ENCODE measurements at places on chromosomes 1 and 21. TPM values are rescaled to one million over a fixed set of nuclear protein-coding genes. Genes with fewer than 3 reads are reported as not detected.

DNA sequence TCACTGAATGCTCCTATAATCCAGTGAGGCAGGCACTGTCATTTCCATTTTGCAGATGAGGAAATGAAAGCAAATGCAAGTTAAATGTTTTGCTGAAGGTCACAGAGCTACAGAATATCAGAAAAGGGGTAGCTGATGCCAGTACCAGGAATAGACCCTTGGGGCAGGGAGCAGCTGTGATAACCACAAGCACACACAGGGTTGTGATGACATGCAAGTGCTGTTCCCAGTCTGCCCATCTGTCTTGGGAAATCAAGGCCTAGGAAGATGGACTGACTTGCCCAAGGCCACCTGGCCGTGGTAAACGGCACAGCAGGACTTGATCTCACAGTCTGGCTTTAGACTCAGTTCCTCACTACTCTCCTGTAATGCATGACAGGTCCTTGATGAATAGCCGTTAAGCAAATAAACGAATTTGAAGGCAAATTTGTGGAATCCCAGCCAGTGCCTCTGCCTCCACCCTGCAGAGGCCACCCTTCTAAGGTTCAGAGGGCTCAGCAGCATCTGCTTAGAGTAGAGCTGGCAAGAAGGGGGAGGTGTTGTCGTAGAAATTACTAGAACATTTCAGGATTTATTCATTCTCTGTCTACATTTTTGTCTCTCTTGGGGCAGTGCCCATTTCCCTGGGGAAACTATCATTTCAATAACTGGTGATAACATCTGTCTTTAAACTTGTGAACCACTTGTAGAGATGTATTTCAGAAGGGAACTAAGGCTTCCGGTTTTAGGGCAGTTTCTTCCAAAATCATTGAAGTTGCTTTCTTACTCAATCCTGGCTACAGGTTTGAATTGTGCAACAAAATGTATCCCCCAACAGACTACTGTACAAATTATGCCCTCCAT is 53.2 kb upstream of the MRPS6 start:
- no peak for DNase-seq
- H3K36me3 ChIP-seq: no peaks in the 10 kb centered on the region
- no peaks in the 10 kb centered on the region for H3K4me1 ChIP-seq
- peak overlapping the region; percentile 54 for H3K27ac ChIP-seq
- H3K27me3 ChIP-seq: no peaks in the 10 kb centered on the region
- no peak overlapping the region for H3K4me3 ChIP-seq

DNA sequence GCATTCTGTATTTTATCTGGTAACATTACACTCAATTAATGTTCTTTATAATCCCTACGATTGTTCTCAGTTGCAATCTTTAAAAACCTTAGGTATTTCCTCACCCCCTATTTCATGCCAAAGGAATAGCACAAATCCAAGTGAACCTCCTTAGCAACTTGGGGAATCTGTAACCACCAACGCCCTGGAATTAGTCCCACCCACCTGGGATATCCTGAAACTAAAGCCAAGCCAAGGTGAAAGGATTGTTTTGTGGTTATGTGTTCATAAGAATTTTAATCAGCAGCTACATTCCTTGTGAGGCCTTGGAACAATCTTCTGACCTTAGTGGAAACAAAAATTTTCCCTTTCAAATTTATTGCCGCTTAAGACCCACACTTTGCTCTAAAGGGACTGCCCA is 908.7 kb downstream of the TTLL7 start:
- no peak overlapping the region for H3K27ac ChIP-seq
- H3K36me3 ChIP-seq: no peaks in the 10 kb centered on the region
- no peaks in the 10 kb centered on the region for H3K27me3 ChIP-seq
- no peaks in the 10 kb centered on the region for H3K4me1 ChIP-seq
- H3K4me3 ChIP-seq: no peak overlapping the region

- no peak for DNase-seq
- no peaks in the 10 kb centered on the region for H3K4me1 ChIP-seq
- no peak overlapping the region for H3K27ac ChIP-seq
- H3K36me3 ChIP-seq: no peaks in the 10 kb centered on the region
- no peaks in the 10 kb centered on the region for H3K27me3 ChIP-seq
- no peak overlapping the region for H3K4me3 ChIP-seq
Observed at GRCh38 chr1:90501281-90501680, 215.8 kb downstream of the BARHL2 start.

- H3K27me3 ChIP-seq: no peaks in the 10 kb centered on the region
- H3K4me3 ChIP-seq: no peak overlapping the region
- peak; percentile 77 for DNase-seq
- H3K27ac ChIP-seq: no peak overlapping the region
- no peaks in the 10 kb centered on the region for H3K36me3 ChIP-seq
Observed at GRCh38 chr1:6486433-6487011, 4.9 kb downstream of the PLEKHG5 start.

GRCh38 chr1:31588751-31589515 is 12.6 kb downstream of the TINAGL1 start:
- peak overlapping the region; percentile 52 for H3K4me3 ChIP-seq
- no peaks in the 10 kb centered on the region for H3K36me3 ChIP-seq
- no peaks in the 10 kb centered on the region for H3K4me1 ChIP-seq
- H3K27me3 ChIP-seq: no peaks in the 10 kb centered on the region
- DNase-seq: peak; percentile 13

The KIF21B gene
- 15.8 TPM for total RNA-seq

DNA sequence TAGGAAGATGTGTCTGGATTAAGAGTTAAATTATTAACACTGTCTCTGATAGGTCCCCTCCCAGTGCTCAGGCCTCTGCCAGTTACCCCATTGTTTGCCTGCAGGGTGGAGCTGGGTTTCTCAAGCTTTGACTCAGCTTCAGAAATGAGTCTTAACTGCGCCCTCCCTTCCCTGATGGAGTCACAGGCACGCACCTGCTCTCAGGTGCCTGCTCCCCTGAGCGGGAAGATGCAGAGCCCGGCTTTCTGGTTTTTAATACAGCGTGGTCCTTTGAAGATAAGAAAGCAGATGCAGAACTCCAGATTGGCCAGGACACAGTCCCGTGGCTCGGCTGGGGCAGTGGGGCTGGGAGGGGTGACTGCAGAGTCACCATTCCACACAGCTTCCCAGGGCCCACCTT is 3.2 kb upstream of the SPRR4 start:
- no peaks in the 10 kb centered on the region for H3K4me1 ChIP-seq
- H3K4me3 ChIP-seq: no peak overlapping the region
- no peaks in the 10 kb centered on the region for H3K27me3 ChIP-seq
- H3K36me3 ChIP-seq: no peaks in the 10 kb centered on the region
- no peak for DNase-seq

DNA sequence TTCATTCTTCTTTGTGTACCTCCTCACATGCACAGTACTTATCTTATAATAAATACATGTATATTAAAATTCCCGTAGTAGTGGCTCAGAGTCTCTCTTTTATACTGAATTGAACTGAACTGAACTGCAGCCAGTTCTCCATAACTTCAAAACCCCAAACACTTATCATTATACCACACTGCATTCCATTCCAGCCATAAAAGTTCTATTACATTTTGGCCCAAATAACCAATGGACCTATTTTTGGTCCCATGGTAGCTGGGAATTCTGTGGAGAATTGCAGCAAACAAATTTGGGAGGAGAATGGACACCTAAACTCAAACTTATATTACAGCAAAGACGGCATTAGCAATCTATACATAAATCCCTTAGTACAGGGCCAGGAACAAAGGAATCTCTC is 86.6 kb upstream of the C1orf87 start:
- no peaks in the 10 kb centered on the region for H3K36me3 ChIP-seq
- H3K27ac ChIP-seq: no peak overlapping the region

- H3K4me3 ChIP-seq: no peak overlapping the region
- H3K27ac ChIP-seq: no peak overlapping the region
- H3K27me3 ChIP-seq: no peaks in the 10 kb centered on the region
- no peaks in the 10 kb centered on the region for H3K4me1 ChIP-seq
- DNase-seq: no peak
Observed at GRCh38 chr1:28031173-28031572, 57.2 kb downstream of the EYA3 start.

The DYNLT5 gene
- total RNA-seq: 0.88 TPM

DNA sequence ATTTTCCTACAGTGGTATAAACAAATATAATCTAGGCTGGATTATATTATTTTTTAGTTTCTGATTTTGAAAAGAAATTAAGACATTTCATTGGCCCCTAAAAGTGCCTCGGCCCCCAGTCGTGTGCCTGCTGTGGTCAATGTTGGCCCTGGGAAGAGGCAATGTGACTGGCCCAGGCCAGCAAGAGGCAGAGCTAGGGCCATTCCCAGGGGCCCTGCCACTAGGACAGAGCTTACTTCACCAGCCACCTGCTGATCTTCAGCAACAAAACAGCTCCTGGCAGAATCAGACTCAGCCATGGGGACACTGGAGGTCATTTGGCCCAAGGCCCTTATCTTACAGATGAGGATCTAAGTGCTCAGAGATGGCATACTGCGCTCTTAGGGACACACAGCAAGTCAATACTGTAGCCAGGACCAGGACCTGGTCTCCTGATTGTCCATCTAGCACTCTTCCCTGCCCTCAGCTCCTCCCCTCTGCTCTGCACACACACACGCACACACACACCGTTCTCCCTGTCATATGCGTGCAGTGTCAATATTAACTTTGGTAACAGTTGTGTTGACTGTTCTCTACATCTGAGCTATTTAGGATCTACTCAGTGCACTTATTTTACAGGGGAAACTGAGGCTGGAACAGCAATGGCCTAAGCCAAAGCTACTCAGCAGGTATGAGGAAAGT is 16.6 kb upstream of the KLHDC7A start:
- no peaks in the 10 kb centered on the region for H3K4me1 ChIP-seq
- H3K4me3 ChIP-seq: no peak overlapping the region
- no peak overlapping the region for H3K27ac ChIP-seq
- no peak for DNase-seq
- no peaks in the 10 kb centered on the region for H3K36me3 ChIP-seq
- H3K27me3 ChIP-seq: no peaks in the 10 kb centered on the region

The AGT gene
- total RNA-seq: 32.2 TPM

The NBPF6 gene
- total RNA-seq: 3.6 TPM

- no peak for DNase-seq
- H3K4me1 ChIP-seq: no peaks in the 10 kb centered on the region
- H3K27ac ChIP-seq: peak overlapping the region; percentile 13
- no peaks in the 10 kb centered on the region for H3K27me3 ChIP-seq
- no peak overlapping the region for H3K4me3 ChIP-seq
Observed at GRCh38 chr1:162214202-162214601, 144.7 kb downstream of the NOS1AP start.

The HCRTR1 gene
- not detected for total RNA-seq

All from Peyer's patch (tissue), 4 donors.